Skeletal muscle cell (primary cell): ENCODE measurements at places on chromosomes 12 and 14.

DNA sequence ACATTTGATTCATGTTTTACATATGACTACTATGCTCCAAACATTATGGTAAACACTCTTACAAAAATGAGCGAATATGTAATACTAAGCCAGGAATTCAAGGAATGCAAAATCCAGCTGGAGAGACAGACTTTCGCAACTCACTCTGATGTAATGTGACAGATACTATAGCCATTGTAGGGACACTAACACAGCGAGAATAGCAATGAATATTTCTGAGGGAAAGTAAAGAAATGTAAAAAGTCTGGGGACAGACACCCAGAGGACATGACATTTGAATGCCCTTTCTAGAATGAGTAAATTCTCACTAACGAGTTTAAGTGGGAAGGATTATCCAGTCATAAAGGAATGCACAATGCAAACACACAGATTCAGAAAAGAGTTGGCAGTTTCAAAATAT lies 121.9 kb downstream of the PIK3C2G start:
- peak; percentile 65 for DNase-seq

GRCh38 chr12:101855364-101855884 lies 22.0 kb upstream of the DRAM1 start:
- no peak for DNase-seq

DNA sequence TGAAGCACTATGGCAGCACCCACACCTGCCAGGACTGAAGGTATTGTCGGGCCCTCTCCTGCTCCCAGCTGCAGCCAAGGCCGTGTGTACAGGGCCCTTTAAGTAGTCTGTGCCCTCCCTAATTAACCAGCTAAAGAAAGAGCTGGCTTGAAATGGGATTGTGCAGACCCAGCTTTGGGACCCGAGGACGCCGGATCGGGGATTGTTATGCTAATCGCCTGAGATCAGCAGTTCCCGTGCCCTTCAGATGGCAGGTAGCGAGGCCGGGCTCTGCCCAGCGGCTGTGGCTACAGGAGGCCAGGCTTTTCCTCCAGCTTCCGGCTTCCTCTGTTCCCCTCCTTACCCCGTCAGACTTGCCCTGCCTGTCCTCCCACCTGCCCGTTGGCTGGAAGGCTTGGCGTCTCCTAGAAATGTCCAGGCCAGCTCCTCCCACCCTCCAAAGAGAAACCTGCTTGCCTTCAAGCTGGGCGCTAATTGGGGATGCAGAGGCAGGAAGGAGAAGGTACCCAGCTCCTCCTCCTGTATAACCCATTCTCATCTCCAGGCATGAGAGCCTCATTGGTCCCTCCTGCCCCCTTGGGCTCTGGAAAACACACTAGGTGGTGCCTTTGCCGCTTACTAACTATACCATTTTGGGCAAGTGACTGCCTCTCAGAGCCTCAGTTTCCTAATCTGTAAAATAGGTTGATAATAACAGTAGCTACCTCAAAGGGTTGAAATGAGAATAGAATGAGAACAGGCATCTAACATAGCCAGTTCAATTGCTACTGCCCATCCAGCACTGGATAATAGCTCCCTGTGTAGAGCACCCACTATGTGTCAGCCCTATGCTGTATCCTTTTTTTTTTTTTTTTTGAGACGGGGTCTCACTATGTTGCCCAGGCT lies 25.8 kb upstream of the MSI1 start:
- DNase-seq: no peak

- no peak for DNase-seq
Measured at GRCh38 chr12:128657378-128657777, 166.4 kb downstream of the SLC15A4 start.

- DNase-seq: no peak
Measured at GRCh38 chr14:71362920-71363584, 455.8 kb downstream of the PCNX1 start.
